Stimulated activated CD8-positive, alpha-beta memory T cell treated with anti-CD3 and anti-CD28 coated beads, Interleukin-15, amount 100 ng/mL, for 1 hour (primary cell): ENCODE measurements at places on chromosomes 5 and 9.

DNA sequence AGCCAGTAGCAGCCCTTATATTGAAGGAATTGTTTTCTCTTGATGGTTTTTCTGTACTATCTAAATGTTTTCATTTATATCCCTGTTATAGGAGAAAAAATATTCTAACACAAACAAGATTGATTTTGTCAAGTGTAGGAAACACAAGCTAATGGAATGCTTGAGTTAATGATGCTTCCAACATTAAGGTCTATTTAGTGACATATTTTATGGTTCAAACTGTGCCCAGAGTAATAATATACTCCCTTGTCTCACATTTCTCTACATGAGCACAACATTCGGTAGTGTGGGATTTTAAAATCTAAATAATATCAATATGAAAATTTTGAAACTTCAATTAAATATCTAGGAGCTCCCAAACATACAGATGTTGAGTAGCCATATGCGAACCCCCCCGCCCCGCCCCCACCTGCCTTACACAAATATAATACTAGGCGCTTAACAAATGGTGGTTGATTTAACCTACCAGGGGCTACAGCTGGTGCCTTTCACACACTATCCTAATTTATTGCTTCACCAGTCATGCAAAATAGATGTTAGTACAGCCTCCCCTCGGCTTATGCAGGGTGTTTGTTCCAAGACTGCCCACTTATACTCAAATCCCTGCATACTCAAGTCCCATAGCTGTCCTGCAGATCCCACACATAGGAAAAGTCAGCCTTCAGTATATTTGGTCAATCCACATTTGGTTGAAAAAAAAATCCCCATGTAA lies 124.1 kb upstream of the ACO1 start:
- DNase-seq = no peak

DNA sequence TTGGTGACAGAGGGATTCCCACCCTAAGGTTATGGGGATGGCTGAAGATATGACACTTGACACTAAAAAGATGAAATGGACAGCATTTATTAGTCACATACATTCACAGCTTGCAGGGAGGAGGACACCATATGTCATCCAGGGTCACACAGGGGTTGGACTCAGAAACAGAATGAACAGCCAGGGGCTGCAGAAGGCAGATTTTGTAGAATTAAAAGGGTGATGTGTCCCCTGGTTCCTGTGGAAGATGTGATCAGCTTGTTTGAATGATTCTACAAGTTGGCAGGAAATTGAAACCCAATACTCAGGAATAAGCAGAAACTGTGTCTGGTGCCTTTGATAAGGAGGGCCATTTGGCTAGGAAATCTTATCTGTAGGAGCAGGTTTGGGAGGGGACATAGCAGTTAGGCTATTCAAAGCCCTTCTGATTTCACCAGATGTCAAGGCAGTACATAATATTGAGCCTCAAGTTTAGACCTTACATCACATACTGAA lies 102.3 kb upstream of the GRIN3A start:
- no peak for DNase-seq

GRCh38 chr5:71943874-71944273 lies 163.4 kb upstream of the MAP1B start:
- no peak for DNase-seq

GRCh38 chr9:19809422-19810269 lies 20.8 kb upstream of the SLC24A2 start:
- no peak for DNase-seq

GRCh38 chr5:135954899-135955298 lies at the start of gene LECT2:
LECT2 (minus strand) TSS chr5:135954983; CDS start chr5:135954833, 150 bp downstream.
- DNase-seq = no peak

DNA sequence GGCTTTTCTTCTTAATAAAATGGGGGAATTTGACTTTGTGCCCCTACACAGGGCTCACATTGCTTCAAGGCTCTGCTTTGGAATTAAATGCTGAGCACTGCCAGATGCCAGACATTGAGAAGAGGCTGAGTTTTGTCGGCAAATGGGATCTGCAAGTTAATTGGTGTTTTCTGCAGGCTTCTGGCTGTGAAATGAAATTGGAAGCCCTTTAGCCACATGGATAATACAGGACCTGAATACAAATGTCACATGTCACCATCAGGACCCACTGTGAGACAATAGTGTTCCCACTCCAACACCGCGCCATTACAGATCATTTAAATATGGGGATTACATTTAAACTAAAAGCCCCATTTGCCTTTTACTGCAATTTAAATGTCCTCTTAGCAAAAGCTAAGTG lies 164.4 kb downstream of the ZSWIM6 start:
- DNase-seq = no peak

- DNase-seq = no peak
Observed at GRCh38 chr9:128921881-128922763, 1.3 kb downstream of the PHYHD1 start.

GRCh38 chr5:113343343-113343742 lies 91.4 kb downstream of the TSSK1B start:
- DNase-seq = no peak

GRCh38 chr5:153824909-153825308 lies 213.8 kb downstream of the FAM114A2 start:
- no peak for DNase-seq

- DNase-seq = no peak
Observed at GRCh38 chr9:2479056-2479565, 142.5 kb upstream of the VLDLR start.

DNA sequence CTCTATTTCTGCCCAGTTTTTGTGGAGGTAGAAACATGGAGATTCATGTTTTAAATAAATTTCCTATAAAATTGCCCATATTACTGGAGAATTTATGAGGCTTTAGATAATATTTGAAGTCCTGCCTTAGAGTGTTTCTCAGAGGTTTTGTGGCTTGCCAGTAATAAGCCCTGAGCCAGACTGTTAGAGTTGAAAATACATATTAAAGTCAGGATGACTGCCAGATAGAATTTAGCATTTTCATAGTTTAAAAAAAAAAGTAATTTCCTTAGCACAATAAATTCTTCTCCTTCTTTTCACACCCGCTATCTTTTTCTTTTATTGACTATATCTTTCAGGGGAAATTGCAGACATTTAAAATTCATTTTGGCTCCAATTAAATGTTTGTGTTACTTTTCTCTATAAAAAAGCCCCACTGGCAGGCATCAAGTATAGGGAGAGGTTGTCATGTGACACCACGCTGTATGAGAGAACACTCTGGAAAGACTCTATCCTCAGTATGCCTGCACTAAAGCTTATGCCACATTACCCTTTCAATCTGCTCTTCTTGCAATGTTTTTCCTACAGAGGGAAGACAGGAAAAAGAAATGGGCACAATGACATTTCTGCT lies 135.2 kb downstream of the MPDZ start:
- no peak for DNase-seq

DNA sequence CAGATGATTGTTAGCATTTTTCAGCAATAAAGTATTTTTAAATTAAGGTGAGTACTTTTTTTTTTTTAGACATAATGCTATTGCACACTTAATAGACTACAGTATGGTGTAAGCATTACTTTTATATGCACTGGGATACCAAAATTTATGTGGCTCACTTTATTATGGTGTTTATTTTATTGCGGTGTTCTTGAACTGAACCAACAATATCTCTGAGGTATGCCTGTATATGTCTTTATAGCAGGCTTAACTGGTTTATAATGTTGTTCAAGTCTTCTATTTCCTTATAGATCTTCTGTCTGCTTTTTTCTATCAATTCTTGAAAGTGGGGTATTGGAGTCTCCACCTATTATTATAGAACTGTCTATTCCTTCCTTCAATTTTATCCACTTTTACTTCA lies 18.0 kb downstream of the ZBTB43 start:
- DNase-seq = no peak

GRCh38 chr5:30069441-30070263 lies 1123.8 kb upstream of the CDH6 start:
- no peak for DNase-seq

DNA sequence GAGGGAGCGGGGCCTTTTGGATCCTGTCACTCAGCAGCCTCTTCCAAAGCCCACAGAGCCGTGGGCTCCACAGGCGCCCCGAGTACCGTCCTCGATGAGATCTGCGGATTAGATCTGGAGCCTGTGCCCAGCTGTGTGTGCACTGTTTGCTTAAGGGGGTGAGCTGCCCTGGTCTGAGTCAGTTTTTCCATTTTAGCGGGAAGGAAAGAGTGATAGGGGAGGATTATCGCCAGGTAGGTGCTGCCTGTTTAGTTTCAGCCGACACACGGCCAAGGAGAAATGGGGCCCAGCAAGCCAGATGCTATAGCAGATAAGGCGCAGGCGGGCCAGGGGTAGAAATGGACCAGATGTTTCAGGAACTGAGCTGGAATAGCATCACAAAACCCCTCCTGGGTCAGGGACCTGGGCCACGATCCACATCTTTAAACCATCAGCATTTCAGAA lies 18.1 kb downstream of the COL5A1 start:
- DNase-seq = no peak

GRCh38 chr5:164256351-164256750 lies 750.9 kb downstream of the MAT2B start:
- DNase-seq = no peak

- DNase-seq = no peak
Observed at GRCh38 chr9:136153381-136154065, 34.8 kb upstream of the TMEM250 start.

DNA sequence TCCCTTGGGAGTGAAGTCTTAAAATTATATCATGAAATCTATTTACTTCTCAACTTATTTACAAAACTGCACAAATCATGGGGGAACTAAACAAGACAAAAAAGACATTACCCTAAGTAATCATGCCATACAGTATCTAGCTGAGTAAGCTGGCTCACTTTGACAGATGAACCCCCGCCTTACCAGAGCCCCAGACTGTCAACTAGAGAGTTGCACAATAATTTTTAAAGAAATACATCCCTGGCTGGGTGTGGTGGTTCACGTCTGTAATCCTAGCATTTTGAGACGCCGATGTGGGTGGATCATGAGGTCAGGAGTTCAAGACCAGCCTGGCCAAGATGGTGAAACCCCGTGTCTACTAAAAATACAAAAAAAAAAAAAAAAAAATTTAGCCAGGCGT lies 62.3 kb downstream of the LPAR1 start:
- no peak for DNase-seq

GRCh38 chr9:5708414-5708813 lies 79.5 kb downstream of the RIC1 start:
- DNase-seq = no peak

DNA sequence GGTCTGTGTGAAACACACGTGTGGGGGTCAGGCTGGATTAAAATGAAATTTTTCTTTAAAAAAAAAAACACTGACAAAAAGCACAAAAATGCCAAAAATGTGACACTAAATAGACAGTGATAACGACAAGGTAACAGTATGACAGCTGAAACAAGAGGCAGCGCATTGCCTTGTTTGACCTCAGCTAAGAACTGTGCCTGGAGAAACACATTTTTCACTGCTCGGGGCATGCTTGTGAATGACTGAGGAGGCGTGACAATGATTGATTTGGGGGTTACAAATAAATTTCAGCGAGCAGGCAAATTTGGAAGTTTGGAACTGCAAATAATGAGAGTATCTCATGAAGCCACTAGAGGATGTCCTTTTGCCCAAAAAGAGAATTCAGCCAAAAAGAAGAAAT lies 44.2 kb upstream of the SPATA31C2 start:
- no peak for DNase-seq

DNA sequence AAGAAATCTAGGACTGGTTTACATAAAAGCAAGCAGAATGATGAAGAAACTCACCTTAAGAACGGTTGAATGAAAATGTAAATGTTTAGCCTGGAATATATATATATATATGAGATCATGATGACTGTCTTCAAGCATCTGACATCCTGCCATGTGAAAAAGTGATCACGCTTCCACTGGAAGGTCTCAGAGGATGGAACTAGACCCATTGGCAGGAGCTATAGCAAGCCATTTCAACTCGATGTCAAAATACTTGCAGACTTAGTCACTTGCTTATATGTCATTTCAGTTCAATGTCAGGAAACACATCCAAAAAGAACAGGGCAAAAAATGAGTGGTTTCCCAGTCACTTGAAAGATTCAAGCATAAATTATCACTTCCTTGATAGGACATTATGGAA lies 22.2 kb upstream of the TMEM161B start:
- no peak for DNase-seq

GRCh38 chr5:111453295-111453694 lies 59.0 kb downstream of the STARD4 start:
- DNase-seq = no peak

DNA sequence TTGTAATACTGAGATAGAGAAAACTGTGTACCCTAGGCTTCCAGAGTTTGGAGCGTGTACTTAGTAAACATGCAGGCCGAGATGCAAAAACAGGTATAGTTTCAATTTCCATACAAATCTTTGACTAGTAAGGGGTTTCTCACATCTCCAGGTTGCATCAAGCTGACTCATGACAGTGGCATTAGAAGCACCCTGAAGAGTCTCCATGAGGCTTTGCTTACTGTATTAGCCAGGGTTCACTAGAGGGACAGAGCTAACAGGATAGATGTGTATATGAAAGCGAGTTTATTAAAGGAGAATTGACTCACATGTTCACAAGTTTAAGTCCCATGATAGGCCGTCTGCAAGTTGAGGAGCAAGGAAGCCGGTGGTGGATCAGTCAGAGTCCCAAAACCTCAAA lies 275.3 kb upstream of the CDH6 start:
- no peak for DNase-seq

DNA sequence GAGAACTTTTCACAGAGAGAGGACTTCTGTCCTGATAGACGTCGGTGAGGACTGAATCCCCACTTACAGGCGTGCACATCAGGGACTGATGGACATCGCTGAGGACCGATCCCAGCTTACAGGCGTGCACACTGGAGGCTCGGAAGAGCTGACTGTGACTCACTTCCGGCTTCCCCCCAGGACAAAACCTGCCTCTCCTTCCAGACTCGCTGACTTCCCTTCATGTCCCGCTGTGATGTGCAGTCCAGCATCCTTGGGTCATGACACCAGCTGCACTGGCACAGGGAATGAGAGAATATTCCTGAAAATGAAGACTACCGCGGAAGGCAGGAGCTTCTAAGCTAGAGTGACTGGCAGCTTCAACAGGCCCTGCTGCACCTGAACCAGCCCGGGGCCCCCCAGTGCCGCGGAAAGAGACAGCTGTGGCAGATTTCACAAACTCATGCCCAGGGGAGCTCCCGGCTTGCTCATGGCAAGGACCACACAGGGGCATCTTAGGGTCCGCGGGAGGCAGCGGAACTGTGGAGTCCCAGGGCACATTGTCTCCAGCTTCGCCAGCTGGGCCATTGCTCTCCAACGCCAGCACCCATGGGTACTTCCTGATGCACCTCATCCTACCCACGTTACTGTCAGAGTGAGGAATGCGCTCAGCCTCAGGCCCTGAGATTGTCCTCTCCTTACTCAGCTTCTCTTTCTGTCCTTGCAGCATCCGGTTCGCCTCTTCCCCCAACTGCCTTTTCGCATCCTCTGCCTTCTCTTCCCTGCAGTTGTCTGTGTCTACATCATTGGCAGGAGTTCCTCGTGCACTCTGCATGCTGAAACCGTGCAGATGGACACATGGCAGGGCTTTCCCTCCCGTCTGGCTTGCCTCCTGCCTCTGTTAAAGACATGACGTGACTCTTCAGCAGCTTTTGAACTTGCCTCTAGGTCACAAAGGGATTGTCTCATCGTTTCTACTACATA lies 29.5 kb downstream of the SURF6 start:
- no peak for DNase-seq
